ENCODE measurements at places on chromosomes 12 and 14.

GRCh38 chr12:30930238-30930637 is 3.7 kb downstream of the TSPAN11 start:
- DNase-seq: no peak

GRCh38 chr12:9872162-9872561 is 3.0 kb upstream of the CLEC2B start:
- no peak for DNase-seq

DNA sequence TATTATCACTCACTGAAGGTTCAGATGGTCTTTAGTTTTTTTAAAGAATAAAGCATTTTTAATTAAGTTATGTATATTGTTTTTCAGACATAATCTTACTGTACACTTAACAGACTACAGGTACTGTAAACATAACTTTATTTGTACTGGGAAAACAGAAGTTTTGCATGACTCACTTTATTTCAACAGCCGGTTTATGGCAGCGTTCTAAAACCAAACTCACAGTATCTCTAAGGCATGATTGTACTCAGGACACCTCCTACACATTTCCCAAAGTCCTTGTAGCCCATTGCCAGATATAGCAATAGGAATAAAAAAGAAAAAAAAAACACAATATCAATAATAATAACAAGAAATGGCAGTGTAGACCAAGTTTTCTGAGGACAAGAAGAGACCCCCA is 1341.4 kb downstream of the FSCB start:
- no peak for DNase-seq

DNA sequence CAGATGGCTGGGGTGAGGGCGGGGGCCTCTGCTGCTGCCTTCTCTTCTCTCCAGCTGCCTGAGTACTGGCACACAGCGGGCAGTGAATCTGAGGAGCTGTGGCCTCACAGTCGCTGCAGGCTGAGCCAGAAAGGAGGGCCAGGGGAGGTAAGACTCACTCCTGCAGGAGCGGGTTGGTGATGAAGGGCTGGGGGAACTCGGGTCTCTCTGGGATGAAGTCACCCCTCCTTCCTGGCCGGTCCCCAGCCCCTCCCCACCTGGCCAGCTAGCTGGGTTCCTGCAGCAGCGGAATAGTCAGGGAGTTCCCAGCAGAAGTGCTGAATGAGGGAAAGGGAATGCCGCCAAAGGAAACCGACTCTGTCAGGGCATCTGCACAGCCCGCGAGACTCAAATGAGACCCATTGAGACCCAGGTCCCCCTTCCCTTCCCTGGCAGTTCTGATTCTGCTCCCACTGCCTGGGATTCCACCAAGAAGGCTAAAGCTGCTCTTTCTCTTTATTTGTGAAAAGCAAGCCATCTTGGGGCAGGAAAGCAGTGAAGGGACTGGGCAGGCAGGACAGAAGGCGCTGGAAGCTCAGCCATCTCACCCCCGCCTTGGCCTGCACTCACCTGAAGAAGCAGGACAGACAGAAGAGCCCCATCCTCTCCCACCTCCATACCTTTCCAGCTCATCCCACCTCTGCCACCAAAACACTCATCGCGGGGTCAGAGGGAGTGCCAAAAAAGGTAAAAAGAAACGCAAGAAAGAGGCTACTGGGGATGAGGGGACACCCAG is 5.3 kb downstream of the NGB start:
- no peak for DNase-seq

DNA sequence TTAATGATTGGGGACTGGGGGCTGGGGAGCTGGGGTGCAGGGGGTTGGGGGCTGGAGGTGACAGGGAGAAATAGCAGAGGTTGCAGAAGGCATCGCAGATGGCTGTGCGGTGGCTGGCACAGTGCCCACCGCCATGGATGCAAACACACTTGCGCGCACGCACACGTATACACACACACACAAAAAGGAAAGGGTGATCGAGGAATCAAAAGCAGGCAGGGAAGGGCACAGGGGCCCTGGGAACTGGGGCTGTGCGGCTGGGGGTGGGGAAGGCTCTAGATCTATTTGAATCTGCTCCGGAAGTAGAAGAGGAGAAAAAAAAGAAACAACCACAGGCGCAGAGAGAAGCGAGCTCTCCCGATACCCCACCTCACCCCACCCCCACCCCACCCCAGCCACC is 39.4 kb downstream of the ZFHX2 start:
- no peak for DNase-seq

DNA sequence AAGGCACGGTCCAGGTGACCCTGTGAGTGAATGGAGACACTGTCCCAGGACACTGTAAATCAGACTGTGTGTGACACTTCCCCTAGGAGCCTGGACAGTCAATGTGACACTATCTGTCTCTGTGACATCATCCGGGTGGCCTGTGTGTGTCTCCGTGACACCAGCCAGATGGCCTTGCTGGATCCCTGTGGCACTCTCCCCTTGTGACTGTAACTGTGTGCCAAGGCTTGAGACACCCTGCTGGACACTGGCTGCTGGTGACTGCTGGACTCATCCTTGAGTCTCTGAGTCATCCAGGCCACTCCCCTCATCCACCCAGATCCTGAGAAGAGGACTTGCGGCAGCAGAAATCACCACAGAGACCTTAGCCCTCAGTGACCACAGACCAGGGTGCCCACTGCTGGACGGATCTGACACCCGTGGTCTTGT is 51.6 kb downstream of the MVK start:
- no peak for DNase-seq

- no peak for DNase-seq
Measured at GRCh38 chr14:95021588-95021987, 135.7 kb downstream of the DICER1 start.

- no peak for DNase-seq
Measured at GRCh38 chr14:93537951-93538350, 107.2 kb downstream of the UNC79 start.

Measured in stimulated activated CD8-positive, alpha-beta memory T cell treated with anti-CD3 and anti-CD28 coated beads, Interleukin-4, amount 100 ng/mL, for 48 hours (primary cell).